Hepatic stellate cell (primary cell): ENCODE measurements at places on chromosomes 1 and 21.
A peak's percentile ranks its signal among the peaks of the same experiment; 100 is the strongest.

DNA sequence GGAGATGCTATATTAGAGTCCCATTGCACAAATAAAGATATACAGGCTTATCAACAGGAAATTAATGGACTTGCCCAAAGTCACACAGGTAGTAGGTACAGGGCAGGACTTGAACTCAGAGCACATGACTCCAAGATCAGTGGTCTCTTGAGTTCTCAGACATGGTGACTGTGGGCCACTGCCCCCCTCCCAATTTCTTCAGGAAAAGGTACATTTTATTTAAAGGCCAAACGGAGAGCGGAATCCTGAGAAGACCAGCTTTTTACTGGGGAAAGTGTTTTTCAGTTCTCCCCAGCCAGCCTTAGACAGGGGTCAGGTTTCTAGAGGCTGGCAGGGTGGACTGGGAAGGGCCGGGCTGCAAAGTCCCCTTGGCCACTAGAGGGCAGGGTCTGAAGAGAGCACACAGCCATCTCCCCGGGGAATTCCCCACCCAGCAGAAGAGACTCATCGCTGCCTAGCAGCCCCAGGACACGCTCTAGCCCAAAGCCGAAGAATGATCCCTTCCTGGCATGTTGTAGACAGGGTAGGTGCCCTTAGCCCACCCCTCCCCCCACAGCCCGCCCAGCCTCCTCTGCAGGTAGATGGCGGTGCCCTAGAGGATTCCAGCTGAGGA, 29.7 kb downstream of the ACP6 start:
- DNase-seq, result peak; percentile 81

- no peak for DNase-seq
These were observed 1.3 kb upstream of the CC2D1B start for GRCh38 chr1:52367272-52367671.

- DNase-seq, result no peak
These were observed 94.7 kb downstream of the LIPI start for GRCh38 chr21:14116080-14116481.

DNA sequence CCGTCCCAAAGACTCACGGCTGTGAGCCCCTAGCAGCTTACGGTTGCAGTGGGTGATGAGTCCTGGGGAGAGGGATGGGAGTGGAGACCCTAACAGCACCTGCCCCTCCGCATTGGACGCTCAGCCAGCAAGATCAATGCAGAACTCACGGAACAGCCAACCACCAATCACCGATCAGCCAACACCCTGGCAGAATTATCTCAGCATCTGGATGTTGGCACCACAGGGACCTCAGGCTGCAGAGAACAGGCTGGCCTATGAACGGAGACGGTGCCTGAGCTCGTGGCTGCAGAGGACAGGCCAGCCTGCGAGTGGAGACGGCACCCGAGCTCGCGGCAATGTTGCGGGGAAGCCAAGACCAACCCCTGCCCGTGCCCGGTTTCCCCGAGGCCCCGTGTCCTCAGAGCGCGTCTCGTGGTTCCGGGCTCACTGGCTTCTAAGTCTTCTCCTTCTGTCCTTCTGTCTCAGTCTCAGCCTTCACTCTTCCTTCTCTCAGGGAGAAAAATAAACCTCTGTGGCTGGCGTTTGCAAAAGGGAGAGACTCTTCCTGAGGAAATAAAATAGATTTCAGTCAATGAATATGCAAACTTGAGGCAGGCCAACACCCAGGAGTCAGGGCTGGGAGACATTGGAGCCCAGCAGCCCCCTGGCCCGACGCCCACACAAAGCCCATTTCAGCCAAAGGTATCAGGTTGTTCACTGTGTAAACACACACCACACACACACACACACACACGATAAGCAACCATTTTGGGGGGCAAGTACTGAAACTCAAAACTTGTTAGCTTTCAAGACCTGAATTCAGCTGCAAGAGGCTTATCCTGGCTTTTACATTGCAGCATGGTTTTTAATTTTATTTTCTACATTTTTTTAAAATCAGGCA, 67.8 kb downstream of the SIK1 start:
- DNase-seq, result no peak

GRCh38 chr1:21013510-21013909, 163.2 kb downstream of the EIF4G3 start:
- DNase-seq, result no peak

GRCh38 chr1:30111431-30111830, 612.0 kb downstream of the MATN1 start:
- DNase-seq, result peak; percentile 55

- no peak for DNase-seq
These were observed 82.2 kb upstream of the LMO4 start for GRCh38 chr1:87246436-87246835.

GRCh38 chr1:229003233-229004031, 267.5 kb upstream of the RAB4A start:
- no peak for DNase-seq

DNA sequence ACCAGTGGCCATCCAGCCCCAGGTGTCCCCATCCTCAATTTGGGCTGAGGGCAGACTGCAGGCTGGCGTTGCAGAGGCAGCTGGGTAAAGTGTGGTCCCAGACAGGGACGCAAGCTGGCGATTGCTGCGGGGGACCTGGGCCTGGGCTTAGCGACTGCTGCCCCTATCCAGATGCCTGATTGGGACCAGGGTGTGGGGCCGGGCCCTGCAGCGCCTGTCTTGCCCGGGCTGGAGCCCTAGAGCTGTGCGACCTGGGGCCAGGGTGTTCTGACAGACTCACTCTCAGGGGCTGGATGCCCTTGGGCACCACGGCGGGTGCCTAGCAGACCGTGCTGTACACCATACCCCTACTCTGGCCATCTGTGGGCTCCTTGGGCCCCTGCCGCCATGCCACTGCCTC, 16.2 kb upstream of the FAAP20 start:
- DNase-seq, result no peak
